ENCODE measurements at places on chromosomes 12 and 14. TPM values are rescaled to one million over a fixed set of nuclear protein-coding genes. Genes with fewer than 3 reads are reported as not detected.

- no peak for DNase-seq
Measured at GRCh38 chr12:74490390-74491064, 47.1 kb upstream of the ATXN7L3B start.

GRCh38 chr12:79818856-79819255 is 116.0 kb downstream of the PPP1R12A start:
- no peak for DNase-seq

DNA sequence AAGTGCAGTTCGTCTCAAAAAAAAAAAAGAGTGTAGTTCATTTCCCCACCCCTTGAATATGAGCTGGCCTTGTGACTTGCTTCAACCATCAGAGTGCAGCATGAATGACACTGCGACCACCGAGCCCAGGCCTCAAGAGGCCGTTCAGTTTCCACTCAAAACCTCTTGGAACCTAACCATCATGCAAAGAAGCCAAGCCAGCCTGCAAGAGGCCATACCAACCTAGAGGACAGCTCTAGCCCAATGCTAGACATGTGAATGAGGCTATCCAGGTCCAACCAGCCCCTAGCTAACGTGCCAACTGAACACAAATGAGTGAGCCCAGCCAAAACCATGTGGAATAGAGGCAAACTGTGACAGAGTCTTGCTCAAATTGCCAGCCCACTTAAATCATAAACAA is 29.7 kb downstream of the R3HDM2 start:
- no peak for DNase-seq

- DNase-seq: no peak
Measured at GRCh38 chr12:100554608-100555077, 18.8 kb upstream of the GAS2L3 start.

GRCh38 chr12:32435921-32436705 is 36.8 kb downstream of the FGD4 start:
- no peak for DNase-seq

DNA sequence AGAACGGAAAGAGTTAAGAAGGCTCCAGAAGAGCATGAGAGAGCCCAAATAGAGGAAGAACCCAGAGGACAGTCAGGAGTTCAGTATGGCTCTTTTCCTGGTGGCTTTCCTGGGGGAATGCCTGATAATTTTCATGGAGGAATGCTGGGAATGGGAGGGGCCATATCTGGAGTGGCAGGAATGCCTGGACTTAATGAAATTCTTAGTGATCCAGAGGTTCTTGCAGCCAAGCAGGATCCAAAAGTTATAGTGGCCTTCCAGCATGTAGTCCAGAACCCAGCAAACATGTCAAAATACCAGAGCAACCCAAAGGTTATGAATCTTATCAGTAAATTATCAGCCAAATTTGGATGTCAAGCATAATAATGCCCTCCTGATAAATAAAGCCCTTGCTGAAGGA is 15.5 kb upstream of the SYT10 start:
- DNase-seq: no peak

- no peak for DNase-seq
Measured at GRCh38 chr12:116661341-116661740, 76.5 kb downstream of the SPRING1 start.

TTC7B gene
- total RNA-seq: 48.9 TPM
